ENCODE measurements at places on chromosomes 2 and 18.

DNA sequence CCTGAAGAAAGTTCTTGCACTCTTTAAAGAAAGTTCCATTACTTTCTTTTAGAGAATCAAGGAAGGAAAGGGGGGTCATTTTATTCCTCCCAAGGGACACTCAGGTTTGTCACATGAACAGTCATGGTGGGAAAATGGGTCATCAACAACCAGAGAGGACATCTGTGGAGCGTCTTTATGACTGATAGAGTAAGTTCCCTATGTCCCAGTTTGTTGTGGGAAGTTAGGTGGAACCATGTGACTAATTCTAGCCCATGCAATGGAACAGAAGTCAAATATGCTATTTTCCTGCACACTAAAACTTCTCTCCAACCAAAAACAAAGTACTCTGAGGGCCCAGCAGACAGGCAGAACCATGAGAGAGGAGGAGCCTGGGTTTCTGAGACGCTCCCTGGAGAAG, 165.6 kb upstream of the SERTAD2 start:
- no peak for DNase-seq

- DNase-seq = no peak
Measured at GRCh38 chr2:53181759-53182158, 585.8 kb upstream of the CHAC2 start.

DNA sequence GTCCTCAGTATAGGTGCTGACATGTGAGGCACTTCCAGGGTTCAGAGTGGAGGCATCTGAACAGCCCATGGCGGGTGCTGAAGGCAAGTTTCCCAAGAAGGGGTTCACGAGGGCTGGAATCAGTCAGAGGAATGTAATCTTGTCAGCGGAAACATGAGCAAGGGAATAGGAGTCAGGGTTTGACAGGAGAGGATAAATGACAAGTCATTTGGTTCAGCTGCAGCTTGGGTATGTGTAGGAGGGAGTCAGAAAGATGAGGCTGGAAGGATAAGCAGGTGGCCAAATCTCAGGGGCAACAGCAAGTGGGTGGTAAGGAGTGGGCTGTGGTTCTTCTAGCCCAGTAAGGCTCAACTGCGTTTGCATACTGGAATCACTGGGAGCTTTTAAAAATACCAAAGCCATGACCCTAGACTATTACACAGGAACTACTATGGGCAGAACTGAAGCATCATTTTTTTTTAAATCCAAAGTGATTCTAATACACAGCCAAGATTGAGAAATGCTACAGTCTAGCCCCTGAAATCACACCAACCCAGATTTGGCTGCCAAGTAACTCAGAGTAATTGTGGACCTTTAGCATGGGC, 41.8 kb upstream of the NAB1 start:
- DNase-seq = no peak

DNA sequence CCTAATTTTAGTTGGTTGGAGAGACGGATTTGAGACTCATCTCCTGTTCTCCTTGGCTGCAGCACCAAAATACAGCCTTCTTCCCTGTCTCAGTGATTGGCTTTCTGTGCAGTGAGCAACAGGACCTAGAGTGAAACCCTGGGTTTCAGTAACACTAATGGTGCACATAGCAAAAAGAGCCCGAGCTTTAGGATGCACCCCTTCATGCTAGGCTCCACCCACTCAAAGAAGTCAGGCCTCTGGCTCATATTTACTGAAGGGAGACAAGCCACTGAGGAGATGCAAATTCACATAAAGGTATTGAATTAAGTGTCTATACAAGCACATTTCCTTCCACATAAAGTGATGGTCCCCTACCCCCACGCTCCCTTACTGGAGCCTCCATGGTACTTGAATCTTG, 131.9 kb upstream of the CHAC2 start:
- DNase-seq = no peak

GRCh38 chr18:9135912-9136314, 668 bp upstream of the ANKRD12 start:
- DNase-seq = peak; percentile 60

GRCh38 chr2:98649135-98649991, 41.0 kb downstream of the UNC50 start:
- peak; percentile 60 for DNase-seq

DNA sequence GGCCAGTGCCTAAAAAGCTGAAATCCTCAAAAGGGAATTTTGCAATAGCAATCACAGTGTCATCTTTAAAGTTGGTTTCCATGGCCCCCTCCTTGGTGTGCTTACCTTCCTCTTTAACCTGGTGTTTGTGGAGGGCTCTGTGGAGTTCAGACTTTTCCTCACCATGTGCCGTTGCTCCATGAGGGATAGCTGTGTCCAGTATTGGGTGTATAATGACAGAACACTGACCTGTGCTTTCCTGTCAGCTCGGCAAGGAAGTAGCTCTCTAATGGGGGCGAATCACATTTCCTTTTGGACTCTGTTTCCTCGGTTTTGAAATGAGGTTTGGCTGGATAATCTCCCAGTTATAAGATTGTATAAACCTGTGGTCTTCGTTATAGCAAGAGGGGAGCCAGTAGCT, 166.0 kb upstream of the DAPL1 start:
- no peak for DNase-seq

GRCh38 chr2:119809339-119810048, 49.8 kb downstream of the PTPN4 start:
- no peak for DNase-seq

DNA sequence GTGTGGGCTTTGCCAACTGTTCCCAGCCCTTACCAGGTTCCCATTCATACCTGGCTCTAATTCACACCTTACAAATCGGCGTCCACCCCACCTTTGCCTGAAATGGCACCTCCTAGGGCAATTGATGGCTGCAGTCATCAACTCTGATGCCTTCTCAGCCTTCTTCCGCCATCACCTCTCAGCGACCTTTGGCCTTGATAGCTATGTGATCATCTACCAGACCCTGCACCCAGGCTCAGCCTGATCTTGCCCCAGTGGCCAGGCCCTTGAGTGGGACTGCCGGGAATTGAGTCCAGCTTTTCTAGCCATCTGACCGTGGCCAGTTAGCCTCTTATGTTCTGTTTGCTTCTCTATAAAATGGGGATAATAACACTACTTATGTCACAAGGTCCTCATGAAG, 32.5 kb downstream of the PSD4 start:
- no peak for DNase-seq

- DNase-seq = no peak
Measured at GRCh38 chr2:136393514-136393913, 275.6 kb upstream of the CXCR4 start.

GRCh38 chr2:38214209-38214717, 138.3 kb upstream of the CYP1B1 start:
- DNase-seq = no peak

DNA sequence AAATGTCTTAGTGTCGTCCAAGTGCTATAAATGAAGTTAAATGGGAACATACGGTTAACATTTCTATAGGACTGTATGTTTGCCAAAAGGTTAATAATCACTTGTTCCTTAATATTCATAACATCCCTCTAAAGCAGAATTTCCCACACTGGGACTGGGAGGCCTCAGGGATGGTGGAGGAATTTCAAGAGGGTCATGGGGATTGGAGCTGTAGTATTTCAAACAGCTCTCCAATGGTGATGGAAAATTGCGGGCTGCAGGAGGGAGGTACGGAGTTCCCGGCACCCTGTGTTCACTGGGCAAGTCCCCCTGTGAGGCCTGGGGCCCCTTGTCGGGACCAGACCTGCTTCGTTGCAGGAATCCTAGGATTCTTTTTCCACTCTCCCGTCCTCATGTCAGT, 39.8 kb upstream of the CTAGE1 start:
- DNase-seq = no peak

GRCh38 chr2:190990132-190990531, 23.8 kb downstream of the STAT1 start:
- no peak for DNase-seq

DNA sequence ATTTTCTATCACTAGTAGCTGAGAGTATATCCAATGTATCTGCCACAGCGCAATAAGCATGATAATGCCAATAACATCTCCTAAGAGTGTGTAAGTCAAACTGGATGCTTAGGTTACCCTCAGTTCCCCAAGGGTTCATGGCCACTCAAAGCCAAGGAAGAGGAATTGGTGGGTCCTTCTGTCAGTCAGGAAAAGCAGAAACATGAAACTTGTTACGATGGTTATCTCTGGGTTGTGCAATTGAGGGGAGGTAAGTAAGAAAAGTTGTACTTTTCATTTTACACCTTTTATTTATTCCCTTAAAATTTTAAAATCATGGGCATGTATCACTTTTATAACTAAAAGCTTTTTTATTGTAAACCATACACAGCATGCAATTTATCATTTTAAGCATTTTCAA, 10.1 kb upstream of the GAD1 start:
- DNase-seq = no peak

DNA sequence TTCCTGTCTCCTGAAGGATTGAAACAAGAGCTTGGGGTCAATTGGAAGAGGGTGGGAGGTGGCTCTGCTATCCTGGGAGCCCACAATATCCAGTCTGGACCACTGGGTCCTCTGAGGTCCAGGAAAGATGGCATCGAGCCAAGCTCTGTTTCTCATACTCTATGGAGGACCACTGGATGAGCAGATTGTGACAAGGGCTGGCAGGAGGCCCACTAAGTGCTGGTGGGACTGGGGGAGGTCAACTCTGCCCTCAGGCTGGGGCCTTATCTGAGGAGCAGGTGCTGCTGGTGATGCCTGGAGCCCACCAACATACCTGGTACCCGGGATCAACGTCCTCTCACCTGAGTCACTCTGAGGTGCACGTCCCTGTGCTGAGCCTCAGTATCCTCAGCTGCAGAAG, 142.4 kb downstream of the NDUFA10 start:
- DNase-seq = no peak

Data from NCI-H526 treated with DMSO at 0.1 percent for 48 hours (cell line).